Memory B cell (primary cell): ENCODE measurements at places on chromosomes 5 and 9.
A peak's percentile ranks its signal among the peaks of the same experiment; 100 is the strongest.

- DNase-seq = no peak
These were observed 17.0 kb upstream of the MSMP start for GRCh38 chr9:35771075-35771433.

- DNase-seq = no peak
These were observed 38.8 kb downstream of the RASGEF1C start for GRCh38 chr5:180170106-180170809.

- DNase-seq = no peak
These were observed 61.0 kb downstream of the TRIO start for GRCh38 chr5:14204011-14204670.

DNA sequence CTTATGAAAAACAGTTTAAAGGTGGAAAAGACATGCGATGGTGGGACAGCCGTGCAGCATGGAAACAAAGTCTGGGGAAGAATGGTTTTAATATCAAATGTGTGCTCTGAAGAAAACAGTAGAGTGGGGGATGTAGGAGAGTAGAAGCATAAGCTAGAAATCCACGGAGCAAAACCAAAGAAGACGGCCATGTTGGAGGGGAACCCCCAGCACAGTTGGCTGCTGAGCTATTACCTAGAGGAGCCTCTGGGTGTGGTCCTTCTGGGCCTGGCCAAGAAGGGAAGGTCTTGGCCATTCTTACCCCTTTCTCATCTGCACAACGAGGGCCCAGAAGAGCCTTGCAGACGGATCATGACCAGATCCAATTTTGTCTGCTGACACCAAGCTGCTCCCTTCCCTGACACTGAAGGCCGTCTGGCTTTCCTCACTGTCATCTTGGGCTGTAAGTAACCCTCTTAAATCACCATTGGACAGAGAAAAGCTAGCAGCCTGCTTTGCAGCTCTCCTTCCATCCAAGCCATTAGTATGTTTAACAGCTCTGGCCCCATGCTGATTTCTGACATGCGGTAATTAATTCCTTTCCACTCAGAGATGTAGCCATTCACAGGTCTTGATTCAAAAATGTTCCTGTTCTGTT is 189.5 kb downstream of the SEC61B start:
- DNase-seq = no peak

DNA sequence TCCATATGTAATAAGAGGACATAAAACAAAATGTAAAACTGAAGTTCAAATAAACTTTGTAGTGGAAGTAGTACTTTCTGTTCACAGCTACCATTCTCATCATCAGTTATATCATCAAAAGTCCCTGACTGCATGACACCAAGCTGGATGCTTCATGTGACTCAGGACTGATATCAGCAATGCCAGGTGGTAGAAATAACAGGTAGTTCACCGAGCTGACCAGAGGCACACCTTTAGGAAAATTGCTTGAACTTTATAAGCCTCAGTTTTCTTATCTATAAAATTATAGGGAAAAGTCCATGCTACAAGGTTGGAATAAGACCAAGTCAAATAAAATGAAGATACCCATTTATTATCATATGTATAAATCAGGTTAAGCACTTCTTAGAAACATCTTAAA is 124.9 kb upstream of the PTGER4 start:
- DNase-seq = no peak

GRCh38 chr5:160506006-160507004 is 84.7 kb downstream of the PTTG1 start:
- DNase-seq = peak; percentile 31

DNA sequence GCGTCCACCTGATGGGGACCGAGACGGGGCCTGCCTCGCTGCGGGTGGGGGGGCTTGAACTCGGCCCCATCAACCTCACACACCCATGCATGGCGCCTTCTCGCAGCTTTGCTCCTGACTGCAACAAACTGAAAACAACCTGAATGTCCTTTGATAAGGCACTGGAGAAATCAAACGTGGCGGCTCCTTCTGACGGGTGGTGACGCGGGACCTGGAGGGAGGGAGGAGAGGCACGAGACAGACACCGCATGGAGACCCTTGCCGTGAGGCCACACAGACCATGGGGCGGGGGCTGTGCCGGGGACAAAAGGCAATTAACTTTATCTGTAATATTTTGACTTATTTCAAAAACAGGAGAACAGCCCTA is 48.6 kb downstream of the NACC2 start:
- DNase-seq = no peak

DNA sequence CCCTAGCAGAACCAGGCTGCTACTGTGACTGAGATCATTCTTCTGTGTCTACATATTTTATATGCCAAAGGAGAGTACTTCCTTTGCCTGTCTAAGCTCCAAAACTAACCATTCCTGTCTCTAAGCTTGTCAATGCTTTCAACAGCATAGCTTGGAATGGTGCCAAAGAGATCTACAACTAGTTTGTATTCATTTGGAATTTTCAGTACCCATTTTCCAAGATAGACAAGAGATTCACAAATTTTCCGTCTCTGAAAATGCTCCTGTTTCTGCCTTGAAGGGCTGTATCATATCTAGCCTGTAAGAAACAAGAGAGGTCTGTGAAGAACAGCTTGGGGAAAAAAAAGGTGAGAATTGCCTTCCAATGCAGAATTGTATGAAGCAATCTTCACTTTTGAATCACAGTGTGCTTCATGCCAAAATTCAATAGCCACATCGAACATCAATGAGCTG is 334.4 kb upstream of the ACTBL2 start:
- no peak for DNase-seq

DNA sequence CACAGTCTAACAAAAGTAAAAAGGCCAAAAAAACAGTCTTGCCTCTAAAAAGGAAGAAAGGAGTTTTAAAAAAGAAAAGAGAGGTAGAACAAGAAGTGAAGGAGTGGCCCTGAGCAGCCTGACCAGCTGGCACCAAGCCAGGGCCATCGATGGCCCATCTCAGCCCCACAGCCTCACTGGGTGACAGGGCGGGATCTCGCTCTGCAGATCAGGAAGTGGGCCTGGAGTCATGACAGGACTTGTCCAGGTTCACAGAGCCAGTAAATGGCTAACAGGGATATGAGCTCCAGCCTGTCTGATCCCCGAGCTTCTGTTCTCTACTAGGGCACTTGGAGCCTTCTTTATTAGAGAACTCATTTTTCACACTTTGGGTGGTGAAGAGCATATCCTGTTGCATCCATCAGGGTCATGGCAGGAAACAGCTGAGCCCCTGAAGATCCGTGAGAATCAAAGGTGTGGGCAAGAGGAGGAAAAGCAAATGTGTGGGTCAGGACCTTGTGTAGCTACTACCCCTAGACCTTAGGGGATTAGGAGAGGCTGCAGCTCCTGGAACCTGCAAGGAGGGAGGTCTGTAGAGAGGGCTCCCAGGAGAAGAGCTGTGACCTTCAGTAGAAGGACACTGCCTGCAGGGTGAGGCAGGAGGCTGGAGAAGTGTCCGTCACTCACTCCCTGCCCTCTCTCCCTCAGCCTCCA is 299.0 kb upstream of the MSX2 start:
- no peak for DNase-seq

DNA sequence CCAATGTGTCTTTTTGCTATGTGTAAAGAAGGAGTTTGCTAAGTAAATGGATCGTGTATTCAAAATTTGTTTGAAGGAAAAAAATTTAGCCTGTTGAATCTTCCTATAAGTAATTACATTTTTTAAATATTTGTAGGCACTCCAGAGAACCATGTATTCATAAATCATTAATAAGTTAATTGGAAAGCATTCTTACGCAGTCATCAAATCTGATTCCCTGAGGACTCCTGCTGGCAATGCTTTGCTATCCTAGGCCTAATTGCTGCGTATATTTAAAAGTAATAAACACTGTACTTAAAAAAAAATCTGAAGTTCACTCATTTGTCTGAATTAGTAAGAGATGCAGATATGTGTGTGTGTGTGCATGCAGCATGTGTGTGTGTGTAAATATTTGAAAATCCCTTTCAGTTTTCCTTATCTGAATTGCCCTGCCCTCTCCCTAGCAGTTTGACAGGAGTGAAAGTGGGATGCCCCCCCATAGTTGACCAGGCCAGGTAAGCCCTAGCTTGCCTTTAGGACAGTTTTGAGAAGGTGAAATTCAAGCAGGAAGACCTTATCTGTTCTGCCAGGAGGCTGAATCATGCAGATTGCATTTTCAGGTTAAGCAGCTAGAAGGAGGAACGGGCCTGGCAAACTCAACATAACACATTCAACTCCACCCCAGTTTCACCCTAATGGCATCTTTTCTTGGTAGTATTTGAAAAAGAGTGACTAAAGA is 81.2 kb upstream of the DNAH5 start:
- DNase-seq = no peak

GRCh38 chr5:9851458-9851857 is 221.3 kb upstream of the TAS2R1 start:
- DNase-seq = no peak

DNA sequence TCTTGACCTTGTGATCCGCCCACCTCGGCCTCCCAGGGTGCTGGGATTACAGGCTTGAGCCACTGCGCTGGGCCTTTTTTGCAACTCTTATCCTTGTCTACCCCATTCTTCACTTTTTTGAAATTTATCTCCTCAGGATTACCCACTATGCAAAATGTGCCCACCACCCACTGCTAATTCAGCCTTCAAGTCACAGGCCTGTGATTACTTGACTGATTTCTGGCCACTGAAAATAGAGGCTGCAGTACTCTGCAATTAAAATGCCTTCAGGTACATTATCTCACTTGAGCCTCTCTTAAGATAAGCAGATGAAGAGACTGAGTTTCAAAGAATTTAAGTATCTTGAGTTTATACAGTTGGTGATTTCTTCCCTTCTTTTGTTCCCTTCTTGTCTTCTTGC is 112.4 kb upstream of the SPATA31D4 start:
- no peak for DNase-seq

- DNase-seq = no peak
These were observed 8.4 kb upstream of the IRX2 start for GRCh38 chr5:2759696-2760461.

- DNase-seq = no peak
These were observed 218.6 kb upstream of the RASEF start for GRCh38 chr9:83281306-83282255.

GRCh38 chr9:110949081-110949480 is 89.2 kb downstream of the LPAR1 start:
- no peak for DNase-seq
